ENCODE measurements at places on chromosomes 7 and 10.

DNA sequence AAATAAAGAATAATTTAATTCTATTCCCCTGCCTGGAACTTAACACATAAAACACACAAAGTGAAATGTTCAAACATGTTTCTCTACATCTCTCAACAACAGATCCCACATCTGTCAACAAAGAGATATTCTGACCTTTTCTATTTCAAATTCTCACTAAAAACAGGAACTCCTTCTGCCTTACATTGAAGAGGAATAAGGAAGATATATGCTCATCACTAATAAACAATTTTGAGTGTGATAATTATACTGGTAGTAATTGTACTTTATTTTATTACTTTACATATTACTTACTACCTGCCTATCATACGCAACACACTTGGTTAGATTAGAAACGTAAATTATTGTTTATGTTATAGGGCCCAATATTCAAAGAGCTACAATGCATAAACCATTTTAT lies 13.4 kb downstream of the AKR1C2 start:
- no peak for DNase-seq

DNA sequence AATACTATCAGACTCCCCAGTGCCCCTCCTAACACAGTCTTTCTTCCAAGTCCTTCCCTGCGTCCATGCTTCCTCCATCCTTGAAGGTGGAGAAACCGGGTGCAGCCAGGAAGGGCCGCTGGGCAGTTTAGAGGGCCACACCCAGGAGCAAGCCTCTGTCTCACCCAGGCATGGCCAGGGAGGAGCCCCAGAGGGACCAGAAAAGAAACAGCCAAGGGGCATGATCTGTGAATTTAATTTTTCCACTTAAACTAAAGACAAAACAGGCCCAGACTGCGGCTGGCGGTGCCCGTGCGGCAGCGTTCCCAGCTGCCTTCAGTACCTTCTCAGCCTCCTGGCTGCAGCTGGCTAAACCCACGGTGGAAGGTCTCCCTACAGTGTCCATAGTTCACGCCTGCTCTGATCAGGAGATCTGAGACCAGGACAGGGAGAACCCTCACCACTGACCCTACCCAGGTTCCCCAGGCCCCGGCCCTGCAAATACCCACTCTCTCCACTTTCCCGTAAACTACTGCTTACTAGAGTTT lies 12.9 kb downstream of the UNCX start:
- DNase-seq, result no peak

- DNase-seq, result no peak
These were observed 99.1 kb downstream of the JCAD start for GRCh38 chr10:29960261-29960660.

DNA sequence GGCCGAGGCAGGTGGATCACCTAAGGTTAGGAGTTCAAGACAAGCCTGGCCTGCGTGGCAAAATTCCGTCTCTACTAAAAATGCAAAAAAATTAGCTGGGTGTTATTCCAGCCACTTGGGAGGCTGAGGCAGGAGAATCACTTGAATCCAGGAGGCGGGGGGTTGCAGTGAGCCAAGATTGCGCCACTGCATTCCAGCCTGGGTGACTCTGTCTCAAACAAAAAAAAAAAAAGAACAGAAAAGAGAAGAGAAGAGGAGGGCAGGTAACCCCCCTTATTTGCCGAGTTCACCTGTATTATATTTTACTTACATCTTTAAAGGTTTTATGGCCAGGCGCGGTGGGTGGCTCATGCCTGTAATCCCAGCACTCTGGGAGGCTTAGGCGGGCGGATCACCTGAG lies 91.7 kb downstream of the RNF216 start:
- no peak for DNase-seq

DNA sequence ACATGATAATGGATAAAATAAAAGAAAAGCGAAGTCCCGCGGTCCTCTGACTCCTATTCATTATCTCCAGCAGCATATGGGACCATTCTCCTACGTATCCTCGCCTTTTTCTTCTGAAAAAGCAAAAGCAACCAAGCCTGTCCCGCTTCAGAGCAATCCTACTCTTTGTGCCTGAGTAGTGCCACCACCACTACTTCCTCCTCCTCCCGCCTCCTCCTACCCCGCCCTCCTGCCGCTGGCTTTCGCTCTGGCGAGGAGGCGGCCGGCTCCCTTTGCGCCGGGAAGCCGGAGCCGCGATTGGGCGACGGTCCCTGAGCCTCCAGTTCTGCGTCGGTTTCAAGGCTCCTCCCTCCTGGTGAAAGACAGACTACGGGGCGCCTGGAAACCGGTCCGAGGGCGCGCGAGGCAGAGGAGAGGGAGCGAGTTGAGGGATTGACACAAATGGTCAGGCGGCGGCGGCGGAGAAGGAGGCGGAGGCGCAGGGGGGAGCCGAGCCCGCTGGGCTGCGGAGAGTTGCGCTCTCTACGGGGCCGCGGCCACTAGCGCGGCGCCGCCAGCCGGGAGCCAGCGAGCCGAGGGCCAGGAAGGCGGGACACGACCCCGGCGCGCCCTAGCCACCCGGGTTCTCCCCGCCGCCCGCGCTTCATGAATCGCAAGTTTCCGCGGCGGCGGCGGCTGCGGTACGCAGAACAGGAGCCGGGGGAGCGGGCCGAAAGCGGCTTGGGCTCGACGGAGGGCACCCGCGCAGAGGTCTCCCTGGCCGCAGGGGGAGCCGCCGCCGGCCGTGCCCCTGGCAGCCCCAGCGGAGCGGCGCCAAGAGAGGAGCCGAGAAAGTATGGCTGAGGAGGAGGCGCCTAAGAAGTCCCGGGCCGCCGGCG lies at the start of gene FZD1:
FZD1 (plus strand) TSS at position 388 of the 878 bp plus-strand sequence; CDS start at position 836, 448 bp downstream.
- DNase-seq, result peak; percentile 66

GRCh38 chr10:13928451-13928850 lies 341.7 kb downstream of the PRPF18 start:
- DNase-seq, result no peak

- no peak for DNase-seq
These were observed 91.7 kb upstream of the PDGFA start for GRCh38 chr7:611281-611810.

DNA sequence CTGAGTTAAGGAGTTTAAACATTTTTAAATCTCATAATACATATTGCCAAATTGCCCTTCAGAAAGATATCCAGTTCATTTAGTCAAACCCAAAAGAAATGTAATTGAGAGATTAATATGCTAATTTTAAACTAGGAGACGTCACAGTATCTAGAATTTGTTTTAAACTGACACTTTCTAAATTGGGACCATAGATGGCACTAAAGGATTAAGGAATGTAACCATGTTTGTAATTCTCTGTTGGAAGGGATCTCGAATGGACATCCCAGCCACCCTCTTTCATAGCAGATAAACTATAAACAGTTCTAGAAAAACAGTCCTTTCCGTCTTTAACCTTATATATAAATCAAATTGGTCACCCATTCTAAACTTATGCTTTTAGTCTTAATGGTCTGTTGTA lies 30.0 kb upstream of the SAMD9L start:
- DNase-seq, result no peak

DNA sequence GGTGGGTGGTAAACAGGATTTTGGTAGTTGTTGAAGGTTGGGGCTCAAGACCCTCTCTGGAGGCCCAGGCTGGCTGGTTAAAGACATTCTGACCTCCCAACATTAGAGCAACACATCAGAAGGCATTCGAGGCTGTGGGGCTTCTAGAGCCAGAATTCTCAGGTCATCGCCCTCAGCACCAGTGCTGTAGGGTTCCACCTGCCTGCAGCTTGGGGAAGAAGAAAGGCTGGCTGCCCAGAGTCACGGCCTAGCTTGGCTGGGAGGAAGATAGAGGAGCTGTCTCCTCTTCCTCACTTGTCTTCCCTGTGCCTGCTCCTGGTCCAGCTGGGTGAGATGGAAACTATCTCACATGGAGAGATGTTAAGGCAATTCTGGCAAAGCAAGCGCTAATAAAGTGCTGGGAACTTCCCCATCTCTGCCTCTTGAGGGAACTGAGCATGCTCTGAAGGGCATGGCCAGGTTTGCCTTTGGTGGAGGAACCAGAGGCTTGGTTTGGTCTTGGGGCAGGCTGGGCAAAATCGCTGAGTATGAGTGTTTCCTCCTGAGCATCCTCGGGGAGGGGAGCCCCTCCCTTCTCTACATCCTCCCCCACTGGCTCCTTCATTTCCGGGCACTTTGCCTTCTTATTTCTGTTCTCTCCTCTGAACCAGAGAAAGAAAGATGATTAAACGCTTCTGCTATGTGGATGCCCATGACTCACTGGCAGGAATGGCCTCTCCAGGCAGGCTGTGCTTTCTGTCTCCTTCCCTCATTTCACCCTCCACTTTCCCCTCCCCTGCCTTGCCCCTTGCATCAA lies 509.0 kb upstream of the PODXL start:
- no peak for DNase-seq

DNA sequence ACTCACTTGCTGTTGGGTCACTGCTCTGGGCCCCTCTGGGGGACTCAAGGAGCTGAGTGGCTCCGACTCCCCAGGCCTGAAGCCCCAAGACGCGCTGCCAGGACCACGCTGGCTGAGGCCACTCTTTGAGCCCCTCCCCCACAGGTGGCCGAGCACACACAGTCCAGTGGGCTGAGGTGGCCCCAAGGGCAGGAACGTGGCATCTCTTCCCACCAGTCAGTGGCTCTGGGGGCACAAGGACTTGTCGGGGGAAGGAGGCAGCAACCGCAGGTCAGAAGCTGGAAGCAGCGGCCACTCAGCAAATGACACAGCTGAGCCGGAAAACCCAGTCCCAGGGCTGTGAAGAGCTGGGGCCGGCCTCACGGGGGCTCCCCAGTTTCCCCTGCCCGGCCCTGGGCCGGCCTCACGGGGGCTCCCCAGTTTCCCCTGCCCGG lies 24.1 kb downstream of the GRIFIN start:
- DNase-seq, result no peak

DNA sequence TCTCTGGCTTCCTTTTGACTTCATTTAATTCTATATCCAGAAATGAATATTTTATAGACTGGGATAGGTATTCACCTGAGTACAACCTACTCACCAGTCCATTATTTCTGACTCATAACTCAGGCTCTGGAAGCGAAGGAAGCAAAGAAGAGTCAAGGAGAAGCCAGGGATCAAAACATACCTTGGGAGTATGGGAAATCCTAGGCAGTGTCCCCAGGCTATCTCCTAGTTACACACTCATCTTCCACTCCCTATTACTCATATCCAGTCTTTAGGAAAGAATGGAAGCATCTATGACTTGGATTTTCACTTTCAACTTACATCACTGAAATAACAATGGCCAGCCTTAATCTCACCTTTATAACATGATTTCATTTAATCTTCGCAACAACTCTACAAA lies 40.9 kb upstream of the ELAPOR2 start:
- DNase-seq, result no peak

DNA sequence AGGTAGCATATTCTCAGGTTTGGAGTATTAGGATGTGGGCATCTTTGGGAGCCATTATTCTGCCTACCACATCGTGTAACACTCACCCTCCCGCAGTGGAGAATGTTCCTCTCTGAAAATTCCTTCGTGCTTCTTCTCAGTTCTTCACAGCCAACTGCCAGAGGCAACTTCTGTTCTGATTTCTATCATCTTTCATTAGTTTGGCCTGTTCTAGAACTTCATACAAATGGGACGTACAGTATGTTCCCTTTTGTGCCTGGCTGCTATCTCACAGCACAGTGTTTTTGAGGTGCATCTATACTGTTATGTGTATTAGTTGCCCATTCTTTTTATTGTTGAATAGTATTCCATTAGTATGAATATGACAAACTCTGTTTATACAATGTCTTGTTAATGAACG lies 8.9 kb upstream of the SLC26A3 start:
- no peak for DNase-seq

All from T-helper 2 cell (primary cell).